IMR-90 (cell line): ENCODE measurements at places on chromosomes 2 and 18. TPM values are rescaled to one million over a fixed set of nuclear protein-coding genes. Genes with fewer than 3 reads are reported as not detected.

Gene TRIM43B
- not detected in 2 replicates for total RNA-seq

Gene TRIM43
- not detected in 2 replicates for total RNA-seq

Gene CNPPD1
- 11.1 and 11.9 TPM in 2 replicates for total RNA-seq

Gene PLGLB1
- 0.18 and 0.28 TPM in 2 replicates for total RNA-seq

Gene ZAP70
- under 0.01 TPM in 1 of 2 replicates, not detected in the other for total RNA-seq

Gene EGR4
- total RNA-seq, result not detected in 2 replicates

Gene SPDYA
- not detected in 2 replicates for total RNA-seq

DNA sequence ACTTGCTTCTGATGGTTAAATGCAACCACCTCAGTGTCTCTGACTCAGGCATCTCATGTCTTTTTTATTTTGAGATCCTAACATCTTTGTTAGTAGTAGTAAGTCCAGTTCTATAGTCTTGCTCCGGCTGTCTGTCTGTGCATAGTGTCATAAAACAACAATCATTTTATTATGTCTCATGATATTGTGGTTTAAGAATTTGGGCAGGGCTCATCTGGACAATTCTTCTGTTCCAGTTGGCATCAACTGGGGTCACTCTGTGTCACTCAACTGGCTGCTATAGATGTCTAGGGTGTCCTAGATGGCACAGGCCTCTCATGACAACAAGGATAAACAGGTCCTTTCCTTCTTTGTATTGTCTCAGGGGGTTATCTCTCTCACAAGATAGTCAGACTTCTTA lies 299.6 kb upstream of the ZNF521 start:
- no peak for DNase-seq

DNA sequence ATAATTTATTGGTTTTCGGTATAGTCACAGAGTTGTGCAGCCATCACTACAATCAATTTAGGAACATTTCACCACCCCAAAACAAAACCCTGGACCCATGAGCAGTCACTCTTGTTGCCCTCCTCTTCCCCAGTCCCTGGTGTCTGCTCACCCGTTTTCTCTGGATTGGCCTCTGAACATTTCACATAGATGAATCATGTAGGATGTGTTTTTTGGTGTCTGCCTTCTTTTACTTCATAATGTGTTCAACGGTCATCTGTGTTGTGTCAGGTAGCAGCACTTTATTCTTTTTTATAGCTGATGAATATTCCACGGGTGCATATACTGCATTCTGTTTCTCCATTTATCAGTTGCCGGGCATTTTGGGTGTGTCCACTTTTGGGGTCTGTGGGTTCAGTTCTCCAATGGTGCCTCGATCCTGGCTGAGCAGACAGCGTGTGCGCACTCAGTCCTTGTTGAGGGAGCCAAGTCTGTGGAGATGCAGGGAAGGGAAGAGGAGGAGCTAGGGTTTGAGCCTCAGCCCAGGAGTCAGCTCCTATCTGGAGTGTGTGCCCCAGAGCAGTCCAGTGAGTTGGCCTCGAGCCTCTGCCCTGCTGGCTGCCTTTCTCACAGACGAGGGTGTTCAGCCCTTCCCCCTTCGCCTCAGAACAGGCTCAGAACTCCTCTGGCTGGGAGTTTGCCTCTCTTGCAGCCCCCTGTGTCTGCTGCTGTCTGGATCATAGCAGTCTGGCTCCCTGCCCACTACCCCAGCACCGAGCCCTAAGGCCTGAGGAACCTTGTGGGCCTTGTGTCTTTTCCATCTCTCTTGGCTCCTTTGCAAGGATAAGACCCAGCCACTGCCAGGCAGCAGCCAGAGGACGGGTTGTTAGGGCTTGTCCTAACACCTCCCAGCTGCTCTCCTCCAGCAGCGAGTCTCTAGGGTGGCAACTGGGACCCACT lies 18.0 kb downstream of the C2orf74 start:
- DNase-seq, result peak; percentile 77

DNA sequence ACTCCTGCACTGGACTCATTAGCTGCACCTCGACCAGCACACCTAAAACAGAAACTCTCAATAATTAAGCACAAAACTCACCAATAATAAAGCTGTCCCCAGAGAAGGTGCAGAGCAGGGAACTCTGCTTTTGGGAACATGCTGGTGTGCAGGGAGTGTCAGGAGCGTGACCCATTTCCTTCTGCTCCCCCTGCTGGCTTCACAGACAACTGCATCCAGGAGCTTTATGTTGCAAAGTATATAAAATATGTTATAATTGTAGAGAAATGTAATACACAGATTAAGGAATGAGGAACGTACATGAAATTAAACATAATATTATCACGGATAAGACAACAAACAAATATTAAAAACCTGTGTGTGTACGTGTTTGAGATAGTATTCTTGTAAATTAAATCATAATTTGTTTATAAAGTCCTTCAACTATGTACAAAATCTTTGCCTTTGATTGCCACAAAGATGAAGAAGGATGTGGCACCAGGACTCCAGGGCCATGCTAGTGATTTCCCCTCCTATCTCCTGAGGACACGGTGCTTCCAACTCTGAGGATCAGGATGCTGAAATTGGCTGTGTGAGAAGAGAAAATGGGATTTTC lies 68.6 kb upstream of the MAL start:
- peak; percentile 15 for DNase-seq
